ENCODE measurements at places on chromosomes 1 and 21. TPM values are rescaled to one million over a fixed set of nuclear protein-coding genes. Genes with fewer than 3 reads are reported as not detected.

DNA sequence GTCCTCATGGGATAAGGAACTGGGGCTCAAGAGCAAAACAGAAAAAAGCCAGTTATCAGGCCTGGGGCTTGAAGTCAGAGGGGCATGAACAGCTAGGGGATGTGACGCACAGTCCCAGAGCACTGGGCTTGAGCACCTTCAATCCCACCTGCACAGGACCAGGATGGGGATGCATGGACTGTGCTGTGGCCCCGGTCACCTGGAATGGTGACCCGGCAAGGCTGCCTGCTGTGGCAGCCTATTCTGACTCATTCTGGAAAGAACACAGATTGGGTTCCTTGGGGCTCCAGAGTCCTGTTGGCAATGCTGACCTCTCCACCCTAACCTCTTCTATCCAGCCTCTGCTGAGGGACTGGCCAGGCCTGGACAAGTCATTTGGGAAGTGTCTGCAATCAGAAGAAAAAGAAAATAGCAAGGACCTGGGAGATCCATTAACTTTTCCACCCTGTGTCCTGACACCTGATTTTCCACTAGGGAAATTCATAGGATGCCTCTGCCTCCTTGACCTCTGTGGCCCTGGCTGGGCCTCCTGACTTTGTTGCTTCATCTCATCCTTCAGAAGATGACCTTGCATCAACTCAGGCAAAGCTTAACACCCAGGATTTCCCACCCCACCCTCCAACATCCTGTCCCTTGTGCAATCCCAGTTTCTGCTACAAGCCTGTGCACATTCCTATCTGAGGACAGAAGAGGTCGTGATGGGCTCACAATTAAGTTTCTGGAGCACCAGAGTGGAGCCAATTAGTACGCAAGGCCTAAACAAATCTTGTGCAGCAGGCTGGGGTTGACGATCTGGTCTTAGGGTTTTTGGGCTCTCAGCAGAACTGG is 17.9 kb upstream of the FMOD start:
- no peak overlapping the region for H3K27ac ChIP-seq
- DNase-seq: no peak
- H3K4me1 ChIP-seq: no peaks in the 10 kb centered on the region
- H3K36me3 ChIP-seq: no peaks in the 10 kb centered on the region
- no peak overlapping the region for H3K4me3 ChIP-seq
- H3K27me3 ChIP-seq: peaks cover 8% of the 10 kb centered on the region

GRCh38 chr1:242245255-242245654 is 246.4 kb upstream of the MAP1LC3C start:
- H3K27me3 ChIP-seq: no peaks in the 10 kb centered on the region
- no peak overlapping the region for H3K27ac ChIP-seq
- no peaks in the 10 kb centered on the region for H3K36me3 ChIP-seq
- no peaks in the 10 kb centered on the region for H3K4me1 ChIP-seq
- no peak overlapping the region for H3K4me3 ChIP-seq

DNA sequence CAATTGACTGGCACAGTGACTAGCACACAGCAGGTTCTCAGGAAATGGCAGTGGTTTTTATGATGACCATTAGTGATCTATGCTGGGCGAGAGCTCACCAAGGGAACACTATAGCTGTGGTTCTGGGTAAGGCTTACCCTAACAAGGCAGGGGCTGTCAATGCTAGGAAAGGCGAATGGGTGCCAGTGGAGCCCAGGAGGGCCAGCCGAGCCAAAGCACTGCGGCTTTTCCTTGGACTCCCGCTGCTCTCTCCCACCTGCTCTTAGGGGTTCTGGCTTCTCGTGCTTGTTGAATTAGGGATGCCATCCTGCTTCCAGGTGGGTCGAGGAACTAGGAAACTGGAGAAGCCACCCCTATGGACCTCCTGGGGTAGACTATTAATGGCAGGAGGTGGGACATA is 10.0 kb upstream of the A3GALT2 start:
- DNase-seq: no peak
- peaks cover 53% of the 10 kb centered on the region for H3K36me3 ChIP-seq
- H3K4me1 ChIP-seq: peaks cover 12% of the 10 kb centered on the region
- no peaks in the 10 kb centered on the region for H3K27me3 ChIP-seq
- H3K27ac ChIP-seq: no peak overlapping the region
- H3K4me3 ChIP-seq: no peak overlapping the region

DNA sequence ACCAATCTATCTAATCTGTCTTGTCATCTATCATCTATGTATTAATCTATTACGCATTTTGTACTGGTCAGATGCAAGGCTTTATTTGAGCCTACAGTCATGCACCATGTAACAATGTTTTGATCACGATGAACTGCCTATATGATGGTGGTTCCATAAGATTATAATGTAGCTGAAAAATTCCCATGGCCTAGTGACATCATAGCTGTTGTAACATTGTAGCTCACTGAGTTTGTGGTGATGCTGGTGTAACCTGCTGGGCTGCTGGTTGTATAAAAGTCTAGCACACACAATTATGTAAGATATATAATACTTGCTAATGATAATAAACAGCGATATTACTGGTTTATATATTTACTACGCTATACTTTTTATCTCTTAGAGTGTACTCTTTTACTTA is 64.8 kb upstream of the IGSF5 start:
- H3K4me3 ChIP-seq: no peak overlapping the region
- no peak overlapping the region for H3K27ac ChIP-seq
- no peaks in the 10 kb centered on the region for H3K36me3 ChIP-seq
- H3K4me1 ChIP-seq: no peaks in the 10 kb centered on the region
- DNase-seq: no peak

The CCDC190 gene
- total RNA-seq: not detected

The C1orf167 gene
- not detected for total RNA-seq

The ENAH gene
- not detected for total RNA-seq

The OBSCN gene
- total RNA-seq: 12.3 TPM

The ST6GALNAC5 gene
- not detected for total RNA-seq

Measured in activated CD8-positive, alpha-beta T cell treated with anti-CD3 and anti-CD28 coated beads, Interleukin-2, amount 10 ng/mL, durations not matched to agents 7 days and 5 days (primary cell).